ENCODE measurements at places on chromosomes 1 and 21. TPM values are rescaled to one million over a fixed set of nuclear protein-coding genes. Genes with fewer than 3 reads are reported as not detected.

DNA sequence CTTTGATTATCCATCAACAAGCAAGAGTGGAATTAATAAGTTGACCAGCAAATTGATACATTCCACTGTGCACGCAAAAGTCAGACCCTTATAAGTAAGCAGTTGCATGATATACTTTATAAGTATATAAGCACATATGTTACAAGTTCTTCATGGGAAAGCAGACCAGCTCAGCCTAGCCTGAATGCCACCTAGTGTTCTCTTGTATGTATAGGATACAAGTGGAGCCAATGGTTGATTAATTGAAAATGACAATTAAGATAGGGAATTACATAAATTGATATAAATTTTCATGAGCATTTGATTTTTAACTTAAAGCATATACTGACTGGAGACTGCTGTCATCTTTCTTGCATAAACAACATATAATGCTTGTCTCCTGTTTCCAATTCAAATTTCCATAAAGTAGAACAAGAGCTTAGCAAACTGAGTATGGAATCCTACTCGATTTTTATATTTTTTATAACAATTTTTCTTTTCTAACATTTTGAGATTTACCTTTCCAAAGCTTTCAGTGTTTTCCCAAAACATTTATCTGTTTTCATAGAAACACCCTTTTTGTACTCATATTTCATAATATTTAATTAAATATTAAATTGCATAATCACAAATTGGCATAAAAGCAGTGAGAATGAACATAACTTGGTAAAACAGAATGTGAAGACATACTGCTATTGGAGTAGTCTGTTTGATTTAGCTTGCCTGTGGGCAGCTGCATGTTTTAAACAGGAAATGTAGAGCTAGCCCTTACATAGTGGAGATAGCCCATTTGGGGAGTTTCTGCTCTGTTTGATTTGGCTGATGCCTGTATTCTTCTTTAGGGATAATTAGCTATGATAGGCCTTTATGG, 62.8 kb downstream of the MAGI3 start:
- peak; percentile 54 for DNase-seq

- no peak for DNase-seq
Measured at GRCh38 chr1:58538821-58539220, 7.7 kb downstream of the OMA1 start.

- DNase-seq, result no peak
Measured at GRCh38 chr1:171158096-171158495, 27.0 kb upstream of the FMO2 start.

GRCh38 chr1:4654764-4655673, 610 bp downstream of the AJAP1 start:
- DNase-seq, result peak; percentile 53

GRCh38 chr1:1421907-1422464, 910 bp upstream of the ANKRD65 start:
- no peak for DNase-seq

GRCh38 chr1:151864411-151864810, 10.9 kb upstream of the THEM5 start:
- no peak for DNase-seq

DNA sequence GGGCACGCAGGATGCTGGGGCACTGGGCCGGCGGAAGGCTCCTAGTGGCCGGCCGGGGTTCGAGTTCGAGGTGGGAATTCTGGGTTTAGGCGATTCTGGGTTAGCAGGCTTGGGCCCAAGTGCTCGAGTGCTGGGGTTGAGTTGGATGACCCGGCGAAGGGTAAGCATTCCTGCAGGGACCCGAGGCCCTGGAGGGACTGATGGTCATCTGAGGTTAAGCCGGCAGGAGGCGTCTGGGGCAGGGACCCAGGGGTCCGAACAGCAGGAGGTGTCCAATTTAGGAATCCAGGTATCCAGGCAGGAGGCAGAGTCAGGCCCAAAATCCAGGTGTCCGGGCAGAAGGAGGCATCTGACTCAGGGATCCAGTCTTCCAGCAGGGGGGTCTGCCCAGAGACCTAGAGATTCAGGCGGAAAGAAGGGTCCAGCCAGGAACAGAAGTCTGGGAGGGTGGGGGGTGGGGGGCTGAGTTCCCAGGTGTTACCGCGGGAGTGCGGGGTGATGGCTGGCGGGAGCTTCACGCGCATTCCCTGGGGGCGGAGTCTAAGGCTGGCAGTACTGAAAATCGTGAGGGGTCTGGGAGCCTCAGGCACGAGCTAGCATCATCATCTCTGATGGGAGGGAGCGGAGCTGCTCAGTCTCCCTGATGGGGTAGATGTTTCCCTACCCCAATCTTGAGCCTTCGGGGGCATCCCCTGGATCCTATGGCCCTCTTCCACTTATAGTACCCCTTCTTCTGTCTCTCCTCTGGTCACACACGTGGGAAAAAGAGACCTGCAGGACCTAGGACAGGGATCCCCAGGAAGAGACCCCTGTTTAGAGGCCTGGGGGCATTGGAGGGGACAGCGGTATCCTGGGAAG, 585 bp downstream of the GPR3 start:
- DNase-seq, result peak; percentile 41

DNA sequence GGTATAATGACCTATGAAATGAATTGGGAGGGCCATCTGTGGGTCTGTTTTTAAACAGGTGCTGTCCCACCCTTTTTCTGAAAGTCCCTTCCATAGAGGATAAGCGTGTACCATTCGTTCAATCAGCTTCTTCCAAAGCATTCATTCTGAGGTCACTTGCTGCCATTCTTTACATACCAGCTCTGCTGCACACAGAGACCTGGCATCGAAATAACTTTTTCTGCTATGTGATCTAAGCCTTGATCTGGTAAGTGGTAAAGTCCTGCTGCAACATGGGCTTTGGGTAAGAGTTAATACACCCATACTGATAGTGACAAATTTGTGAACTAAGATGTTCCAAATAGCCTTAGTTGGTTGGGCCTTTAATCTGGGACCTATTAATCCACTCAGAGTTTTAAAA, 38.9 kb downstream of the DR1 start:
- no peak for DNase-seq

DNA sequence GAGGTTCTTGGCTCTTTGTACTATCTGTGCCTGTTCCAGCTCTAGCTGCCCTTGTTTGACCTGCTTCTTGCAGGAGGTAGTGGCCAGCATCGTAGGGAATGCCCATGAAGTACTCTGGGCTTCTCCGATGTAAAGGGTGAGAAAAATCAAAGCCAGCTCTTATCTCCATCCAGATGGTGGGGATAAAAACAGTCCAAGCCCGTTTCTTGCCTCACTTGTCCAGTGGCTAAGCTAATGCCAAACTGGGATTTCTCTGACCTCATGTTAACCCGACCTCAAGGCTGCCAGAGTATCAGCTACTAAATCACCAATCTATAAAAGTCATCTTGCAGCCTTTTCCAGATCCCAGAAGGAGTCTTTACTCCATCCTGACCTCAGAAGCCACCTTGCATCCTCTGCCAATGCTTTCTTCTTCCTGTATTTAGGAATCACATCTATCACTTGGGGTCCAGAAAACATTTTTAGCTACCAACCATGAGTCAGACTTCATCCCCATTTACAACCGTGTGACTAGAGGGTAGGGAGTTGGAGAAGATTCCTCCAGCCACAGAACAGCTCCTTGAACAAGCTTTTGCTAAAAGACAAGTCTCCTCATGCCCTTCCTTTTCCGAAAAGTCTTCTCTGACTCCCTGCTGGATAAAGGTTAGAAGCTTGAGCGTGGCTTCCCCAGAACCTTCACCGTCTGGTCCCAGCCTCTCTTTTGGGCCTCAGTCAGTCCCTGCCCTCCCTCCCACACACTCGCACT, 35.9 kb downstream of the KCNC4 start:
- no peak for DNase-seq

DNA sequence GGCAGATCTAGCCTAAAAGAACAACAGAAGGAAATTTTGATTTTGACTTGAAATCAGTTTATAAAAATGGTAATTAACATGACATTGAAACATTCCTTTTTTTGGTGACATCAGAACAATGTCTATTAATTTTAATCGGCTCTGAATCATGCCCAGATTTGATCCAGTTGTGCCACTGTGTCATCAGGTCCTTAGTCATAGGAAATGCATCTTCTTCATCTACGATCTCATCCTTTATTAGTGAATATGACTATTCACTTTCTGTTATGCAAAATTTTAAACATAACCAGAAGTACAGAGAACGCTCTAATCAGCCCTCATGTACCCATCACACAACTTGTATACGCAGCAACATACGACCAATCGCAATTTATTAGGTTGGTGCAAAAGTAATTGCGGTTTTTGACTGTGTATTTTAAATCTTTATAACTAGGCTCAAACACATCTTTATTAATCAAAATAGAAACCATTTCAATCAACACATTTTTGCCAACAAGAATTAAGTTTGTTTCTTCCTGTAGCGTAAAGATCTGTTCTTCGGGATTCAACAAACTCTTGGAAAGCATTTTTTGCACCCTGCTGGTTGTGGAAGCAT, 40.3 kb upstream of the TLR5 start:
- no peak for DNase-seq

DNA sequence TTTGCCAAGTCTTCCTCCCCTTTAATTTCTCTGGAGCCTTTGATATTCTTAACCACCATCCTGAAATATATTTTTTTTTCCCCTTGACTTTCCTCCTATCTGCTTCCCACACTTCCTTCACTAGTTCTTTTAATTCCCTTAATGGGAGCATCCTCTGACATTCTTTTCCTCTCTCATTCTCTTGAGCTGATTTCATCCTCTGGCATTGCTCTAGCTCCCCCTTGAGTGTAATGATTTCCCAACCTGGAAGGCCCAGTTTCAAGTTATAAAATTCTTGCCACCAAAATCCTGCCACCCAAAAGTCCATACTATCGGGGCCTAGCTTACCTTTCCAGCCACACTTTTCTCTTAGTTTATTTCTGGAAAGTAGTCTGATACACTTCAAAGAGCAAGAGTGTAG, 39.5 kb upstream of the UBE2U start:
- DNase-seq, result peak; percentile 45

DNA sequence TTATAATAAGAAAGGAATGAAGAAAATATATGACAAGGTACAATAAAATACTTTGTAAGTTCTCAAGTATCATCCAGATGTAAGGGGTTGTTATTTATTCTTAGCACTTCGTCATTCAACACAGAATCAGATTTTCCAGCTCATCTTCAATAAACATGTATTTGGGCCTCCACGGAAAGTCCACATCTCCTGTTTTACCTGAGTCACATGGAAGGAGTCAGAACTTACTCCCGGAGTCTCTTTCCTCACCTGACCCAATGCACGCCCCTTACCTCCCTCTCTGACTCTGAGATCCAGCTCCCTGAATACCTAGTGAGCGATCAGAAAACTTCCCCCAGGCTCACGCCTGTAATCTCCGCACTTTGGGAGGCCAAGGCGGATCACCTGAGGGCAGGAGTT, 1.5 kb upstream of the PMVK start:
- no peak for DNase-seq

DNA sequence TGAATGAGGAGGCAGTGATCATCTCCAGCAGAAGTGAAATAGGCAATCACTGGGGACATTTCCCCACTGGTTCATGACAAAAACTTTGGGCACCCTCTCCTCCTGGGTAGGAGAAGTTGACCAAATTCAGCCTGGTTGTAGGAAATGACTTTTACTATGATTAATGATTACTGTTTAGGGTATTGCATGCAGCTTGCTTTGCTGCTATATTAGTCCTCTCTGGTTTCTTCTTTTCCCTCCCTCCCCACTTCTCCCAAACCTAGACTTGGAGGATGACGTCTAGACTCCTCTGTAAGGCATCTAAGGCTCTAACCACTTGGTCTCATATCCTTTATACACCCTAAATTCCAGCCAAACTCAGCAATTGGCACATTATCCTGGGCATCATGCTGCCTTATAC, 3.4 kb upstream of the RGS16 start:
- no peak for DNase-seq

Gene SERINC2
- 64.8 TPM for polyA plus RNA-seq

Gene RHCE
- 2.3 TPM for polyA plus RNA-seq

Gene C1QC
- 82.6 TPM for polyA plus RNA-seq

Gene NLRP3
- 0.29 TPM for polyA plus RNA-seq

Gene PTCH2
- 0.71 TPM for polyA plus RNA-seq

Gene ELF3
- 2.6 TPM for polyA plus RNA-seq
